ENCODE measurements at places on chromosomes 11 and 22.

GRCh38 chr11:125564357-125564756, 4.9 kb upstream of the EI24 start:
- DNase-seq, result no peak

DNA sequence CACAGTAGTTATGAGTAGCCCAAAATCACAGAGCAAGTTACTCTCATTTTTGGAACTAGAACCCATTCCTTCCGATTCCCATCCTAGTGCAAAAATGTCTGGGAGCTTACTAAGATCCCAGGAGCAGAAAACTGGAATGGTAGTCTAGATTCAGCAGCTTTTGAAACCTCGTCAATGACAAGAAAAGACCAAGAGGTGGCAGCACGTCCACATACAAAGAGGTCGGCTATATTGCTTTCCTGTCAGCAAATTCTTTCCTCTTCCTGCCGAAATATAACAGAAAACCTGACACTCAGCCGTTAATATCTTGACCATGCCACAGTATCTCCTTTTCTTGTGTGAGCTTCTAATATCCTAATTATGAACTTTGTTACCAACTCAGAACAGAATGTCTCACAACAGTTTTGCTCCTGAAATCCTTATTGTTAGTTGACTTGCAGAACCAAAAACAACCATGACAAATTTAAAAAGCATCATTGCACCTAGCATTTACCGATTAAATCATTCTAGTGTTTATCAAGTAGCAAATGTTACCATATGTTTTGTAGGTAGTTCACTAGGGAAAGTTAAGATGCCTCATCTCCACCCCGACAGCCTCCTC, 92.8 kb upstream of the OR9G4 start:
- no peak for DNase-seq

- DNase-seq, result peak; percentile 9
These were observed 82.1 kb downstream of the CDKN1C start for GRCh38 chr11:2803186-2804091.

GRCh38 chr11:128039140-128040021, 548.0 kb downstream of the ETS1 start:
- DNase-seq, result peak; percentile 62

- DNase-seq, result no peak
These were observed 15.4 kb downstream of the PHLDA2 start for GRCh38 chr11:2913776-2914175.
